ENCODE measurements at places on chromosomes 13 and 19.

GRCh38 chr13:114067381-114067885 lies 65.0 kb downstream of the RASA3 start:
- peak; percentile 64 for DNase-seq

GRCh38 chr19:19466201-19466600 lies 49.1 kb downstream of the TSSK6 start:
- DNase-seq, result no peak

GRCh38 chr19:43914051-43914450 lies 21.0 kb downstream of the ZNF45 start:
- no peak for DNase-seq

- DNase-seq, result no peak
These were observed 197.0 kb downstream of the COL4A1 start for GRCh38 chr13:110109910-110110309.

GRCh38 chr13:95382411-95382810 lies 81.2 kb upstream of the ABCC4 start:
- no peak for DNase-seq

DNA sequence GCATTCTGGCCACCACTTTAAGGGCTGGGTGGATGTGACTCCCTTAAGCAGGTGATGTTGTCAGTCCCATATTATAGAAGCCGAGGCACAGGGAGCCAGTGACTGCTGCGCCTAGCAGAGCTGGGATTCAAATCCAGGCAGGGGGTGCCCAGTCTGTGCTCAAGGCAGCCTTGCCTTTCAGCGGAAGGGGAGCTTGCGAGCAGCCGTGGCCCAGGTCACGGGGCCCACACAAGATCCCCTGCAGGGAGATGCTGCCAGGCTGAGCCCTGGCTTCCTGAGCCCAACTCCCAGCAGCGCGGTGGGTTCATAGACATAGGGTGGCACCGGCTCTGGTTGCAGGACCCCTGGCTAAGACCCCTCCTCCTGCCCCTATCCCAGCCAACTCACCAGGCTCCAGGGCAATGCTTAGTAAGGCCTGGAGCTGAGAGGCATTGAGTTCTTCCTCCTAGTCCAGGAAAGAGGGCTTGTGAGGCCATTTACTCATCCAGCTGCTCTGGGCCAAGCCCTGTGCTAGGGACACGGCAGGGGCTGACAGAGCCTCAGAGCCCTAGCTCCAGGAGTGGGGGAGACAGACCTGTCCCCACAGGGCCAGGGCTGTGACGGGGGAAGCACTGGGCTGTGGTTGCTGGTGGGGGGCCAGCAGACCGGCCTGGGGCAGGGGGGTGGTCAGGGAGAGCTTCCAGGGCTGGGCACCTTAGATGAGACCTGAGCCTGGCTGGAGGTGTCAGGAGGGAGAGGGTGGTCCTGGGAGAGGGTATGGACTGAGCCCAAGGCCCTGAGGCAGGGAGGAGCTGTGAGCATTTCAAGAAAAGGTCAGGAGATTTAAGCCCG lies 9.6 kb downstream of the CAPN12 start:
- peak; percentile 90 for DNase-seq
